ENCODE measurements at places on chromosomes 13 and 19.

GRCh38 chr13:83229574-83230305 is 652.5 kb downstream of the SLITRK1 start:
- DNase-seq: no peak

DNA sequence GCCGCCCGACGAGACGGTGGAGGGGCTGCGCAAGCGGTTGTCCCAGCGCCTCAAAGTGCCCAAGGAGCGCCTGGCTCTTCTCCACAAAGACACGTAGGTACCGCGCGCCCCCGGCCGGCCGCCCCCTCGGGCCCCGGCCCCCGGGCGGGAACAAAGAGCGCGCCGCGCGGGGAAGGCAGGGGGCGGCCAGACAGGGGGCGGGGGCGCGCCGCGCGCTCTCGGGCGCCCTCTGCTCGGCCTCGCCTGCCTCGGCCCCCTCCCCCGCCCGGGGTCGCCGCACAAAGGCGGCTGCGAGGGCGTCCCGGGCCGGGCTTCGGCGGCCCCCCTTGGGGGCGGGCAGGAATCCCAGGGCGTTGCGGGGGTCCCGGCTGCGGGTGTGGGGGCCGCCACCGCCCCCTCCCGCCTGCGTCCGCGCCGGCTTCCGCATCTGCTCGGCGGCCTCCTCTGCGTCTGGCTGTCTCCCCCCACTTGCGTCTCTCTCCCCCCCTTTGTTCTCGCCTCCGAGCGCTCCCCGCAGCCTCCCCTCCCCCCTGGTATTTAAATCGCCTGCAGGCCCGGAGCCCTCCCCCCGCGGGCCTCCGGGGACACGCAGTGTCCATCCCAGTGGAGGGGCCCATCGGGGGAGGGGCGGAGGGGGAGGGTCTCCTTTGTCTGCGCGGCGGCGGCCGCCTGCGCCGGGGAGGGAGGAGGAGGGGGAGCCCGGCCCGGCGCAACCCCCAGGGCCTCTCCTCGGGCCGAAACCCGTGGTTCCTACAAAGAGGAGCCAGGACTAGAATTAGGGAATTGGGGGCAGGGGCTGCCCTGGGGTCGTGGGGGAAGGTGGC is 2.3 kb downstream of the MIDN start:
- DNase-seq: peak; percentile 32

DNA sequence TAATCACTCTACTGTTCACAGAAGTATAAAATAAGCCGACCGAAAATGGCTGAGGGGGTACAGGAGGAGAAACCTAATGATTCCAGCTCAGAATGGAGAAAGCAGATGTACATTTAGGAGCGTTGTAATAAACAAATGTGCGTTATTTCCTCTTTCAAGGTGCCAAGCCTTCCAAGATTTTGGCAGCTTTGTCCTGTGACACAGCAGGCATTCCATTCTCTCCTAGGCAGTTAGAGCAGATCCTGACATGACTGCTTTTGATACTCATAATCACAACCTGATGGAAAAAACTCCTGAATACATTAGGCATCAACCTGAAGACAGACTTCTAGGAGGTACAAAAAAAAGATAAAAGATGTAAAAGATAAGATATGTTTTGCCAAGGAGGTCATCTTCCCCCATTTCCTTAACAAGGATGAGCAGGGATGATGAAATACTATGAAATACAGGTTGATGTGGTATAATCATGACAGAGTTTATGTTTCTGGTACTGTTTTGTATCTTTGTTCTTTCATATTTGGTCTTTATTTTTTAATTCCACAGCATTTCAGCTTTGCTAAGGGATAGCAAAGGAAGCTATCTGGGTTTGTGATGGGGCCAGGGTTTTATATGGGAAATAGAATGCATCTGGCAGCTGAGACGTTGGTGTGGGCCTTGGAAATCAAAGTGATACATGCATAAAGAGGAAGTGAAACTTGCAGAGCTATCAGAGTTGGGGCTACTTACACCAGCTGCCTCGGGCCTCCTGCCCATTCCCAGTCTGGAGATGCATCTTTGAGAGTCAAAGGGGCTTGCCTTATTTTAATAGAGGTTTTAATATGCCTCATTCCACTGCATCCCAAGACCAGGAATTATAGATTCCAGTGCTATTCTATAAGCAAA is 222.5 kb downstream of the OXGR1 start:
- no peak for DNase-seq

DNA sequence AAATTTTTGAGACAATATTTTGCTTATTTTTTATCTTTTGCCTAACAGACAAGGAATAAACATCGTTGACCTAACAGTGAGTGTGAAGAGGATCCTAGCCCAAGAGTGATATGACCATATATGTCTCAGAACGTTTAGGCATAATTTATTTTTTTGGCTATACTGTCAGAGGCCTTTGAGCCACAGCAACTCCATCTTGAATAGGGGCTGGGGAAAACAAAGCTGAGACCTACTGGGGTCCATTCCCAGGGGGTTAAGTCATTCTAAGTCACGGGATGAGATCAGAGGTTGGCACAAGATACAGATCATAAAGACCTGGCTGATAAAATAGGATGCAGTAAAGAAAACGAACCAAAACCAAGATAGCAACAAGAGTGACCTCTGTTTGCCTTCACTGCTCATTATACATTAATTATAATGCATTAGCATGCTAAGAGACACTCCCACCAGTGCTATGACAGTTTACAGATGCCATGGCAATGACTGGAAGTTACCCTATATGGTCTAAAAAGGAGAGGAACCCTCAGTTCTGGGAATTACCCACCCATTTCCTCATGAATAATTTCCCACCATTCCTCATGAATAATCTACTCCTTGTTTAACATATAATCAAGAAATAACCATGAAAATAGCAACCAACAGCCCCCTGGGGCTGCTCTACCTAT is 510.9 kb upstream of the PCDH9 start:
- no peak for DNase-seq

GRCh38 chr19:10965398-10965797 is 4.6 kb downstream of the SMARCA4 start:
- DNase-seq: no peak

- DNase-seq: no peak
Measured at GRCh38 chr19:35056513-35057063, 15.1 kb downstream of the HPN start.

- peak; percentile 36 for DNase-seq
Measured at GRCh38 chr19:29329460-29330134, 116.6 kb upstream of the UQCRFS1 start.

- no peak for DNase-seq
Measured at GRCh38 chr19:16115301-16116039, 3.8 kb downstream of the RAB8A start.

GRCh38 chr13:94028234-94028633 is 451.2 kb downstream of the DCT start:
- DNase-seq: no peak

DNA sequence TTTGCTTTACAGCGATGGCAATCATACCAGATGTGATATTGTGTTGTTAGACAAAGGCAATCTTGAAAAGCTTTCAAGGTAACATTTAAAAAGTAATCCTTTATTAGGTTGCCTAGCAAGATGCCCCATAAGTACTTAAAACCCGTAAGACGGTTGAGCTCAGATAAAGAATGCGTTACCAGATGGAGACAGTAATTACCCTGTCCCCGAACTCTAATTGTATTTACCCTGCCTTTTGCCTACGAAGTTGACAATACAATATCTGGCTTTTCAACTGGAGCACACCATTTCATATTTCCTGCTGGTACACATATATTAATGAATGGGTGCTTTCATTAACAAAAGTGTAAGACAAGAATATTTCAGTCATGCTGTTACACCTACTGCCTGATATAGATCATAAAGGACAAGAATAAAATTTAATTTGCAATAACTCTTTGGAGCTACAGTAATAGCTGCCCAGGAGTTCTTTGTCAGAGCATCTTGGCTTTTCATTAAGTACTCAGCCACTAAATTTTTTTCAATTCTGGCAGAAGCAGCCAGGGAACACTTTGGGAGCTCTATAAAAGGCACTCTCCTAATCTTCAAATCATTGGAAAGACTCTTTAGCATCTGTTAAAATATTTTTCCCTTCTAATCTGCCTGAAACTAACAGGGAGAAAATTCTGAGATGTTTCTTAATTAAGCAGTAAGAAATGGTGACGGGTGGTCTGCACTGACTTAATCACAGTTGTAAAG is 63.8 kb downstream of the DCT start:
- no peak for DNase-seq

DNA sequence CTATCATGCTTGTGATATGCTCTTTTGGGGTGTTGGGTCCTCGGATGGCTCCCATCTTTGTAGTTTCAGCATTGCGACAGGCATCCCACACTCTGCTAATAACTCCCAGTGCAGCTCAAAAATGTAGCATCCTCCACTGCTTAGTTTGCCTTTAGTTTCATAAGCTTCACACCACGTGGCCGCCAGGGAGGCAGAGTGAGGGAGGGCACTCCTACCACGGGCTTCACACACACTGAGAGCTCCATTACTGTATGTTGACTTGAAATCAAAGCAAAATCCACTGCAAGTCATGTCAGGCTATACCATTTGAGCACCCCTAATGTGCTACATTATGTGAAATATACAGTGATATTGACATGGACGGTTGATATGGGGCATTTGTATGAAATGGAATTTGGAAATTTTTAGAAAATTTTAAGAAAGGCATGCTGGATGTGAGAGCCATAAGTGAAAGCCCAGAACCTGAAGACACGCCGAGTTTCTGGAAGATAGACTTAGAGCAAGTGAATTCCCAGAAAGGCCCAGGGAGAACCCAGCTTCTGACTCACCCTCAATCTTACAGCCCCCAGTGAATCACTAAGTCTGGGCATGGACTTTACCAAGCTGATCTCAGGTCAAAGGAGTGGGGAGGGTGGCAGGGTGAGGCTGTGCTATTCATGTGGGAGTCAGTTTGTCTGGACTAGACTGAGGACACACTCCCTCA is 94.1 kb downstream of the HSPH1 start:
- no peak for DNase-seq

DNA sequence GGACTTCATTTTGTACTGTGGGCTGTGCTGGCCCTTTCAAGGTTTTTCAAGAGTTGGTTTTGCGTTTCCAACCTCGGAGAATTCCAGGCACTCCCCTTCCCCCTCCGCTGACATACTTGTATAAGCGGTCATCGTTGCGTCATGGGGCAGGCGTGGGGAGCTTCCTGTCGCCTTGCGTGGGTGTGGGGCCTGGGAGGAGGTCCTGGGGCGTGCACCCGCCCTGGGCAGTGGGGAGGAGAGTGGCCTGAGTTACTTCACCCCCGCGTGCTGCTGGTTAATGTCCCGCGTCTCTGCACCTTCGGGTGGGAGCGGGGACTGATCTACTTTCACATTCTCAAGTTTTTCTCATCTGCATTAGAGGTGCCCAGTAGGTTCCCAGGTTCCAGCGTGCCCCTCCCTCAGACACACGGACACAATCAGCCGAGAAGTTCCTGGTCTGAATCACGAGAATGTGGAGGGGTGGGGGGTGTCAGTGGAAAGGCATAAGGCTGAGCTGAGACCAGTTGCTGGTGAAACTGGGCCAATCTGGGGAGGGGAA is 4.1 kb downstream of the IER2 start:
- peak; percentile 81 for DNase-seq

- peak; percentile 23 for DNase-seq
Measured at GRCh38 chr19:5352229-5352763, 11.7 kb upstream of the PTPRS start.
